T-helper 17 cell (primary cell): ENCODE measurements at places on chromosomes 12 and 14. TPM values are rescaled to one million over a fixed set of nuclear protein-coding genes. Genes with fewer than 3 reads are reported as not detected.

DNA sequence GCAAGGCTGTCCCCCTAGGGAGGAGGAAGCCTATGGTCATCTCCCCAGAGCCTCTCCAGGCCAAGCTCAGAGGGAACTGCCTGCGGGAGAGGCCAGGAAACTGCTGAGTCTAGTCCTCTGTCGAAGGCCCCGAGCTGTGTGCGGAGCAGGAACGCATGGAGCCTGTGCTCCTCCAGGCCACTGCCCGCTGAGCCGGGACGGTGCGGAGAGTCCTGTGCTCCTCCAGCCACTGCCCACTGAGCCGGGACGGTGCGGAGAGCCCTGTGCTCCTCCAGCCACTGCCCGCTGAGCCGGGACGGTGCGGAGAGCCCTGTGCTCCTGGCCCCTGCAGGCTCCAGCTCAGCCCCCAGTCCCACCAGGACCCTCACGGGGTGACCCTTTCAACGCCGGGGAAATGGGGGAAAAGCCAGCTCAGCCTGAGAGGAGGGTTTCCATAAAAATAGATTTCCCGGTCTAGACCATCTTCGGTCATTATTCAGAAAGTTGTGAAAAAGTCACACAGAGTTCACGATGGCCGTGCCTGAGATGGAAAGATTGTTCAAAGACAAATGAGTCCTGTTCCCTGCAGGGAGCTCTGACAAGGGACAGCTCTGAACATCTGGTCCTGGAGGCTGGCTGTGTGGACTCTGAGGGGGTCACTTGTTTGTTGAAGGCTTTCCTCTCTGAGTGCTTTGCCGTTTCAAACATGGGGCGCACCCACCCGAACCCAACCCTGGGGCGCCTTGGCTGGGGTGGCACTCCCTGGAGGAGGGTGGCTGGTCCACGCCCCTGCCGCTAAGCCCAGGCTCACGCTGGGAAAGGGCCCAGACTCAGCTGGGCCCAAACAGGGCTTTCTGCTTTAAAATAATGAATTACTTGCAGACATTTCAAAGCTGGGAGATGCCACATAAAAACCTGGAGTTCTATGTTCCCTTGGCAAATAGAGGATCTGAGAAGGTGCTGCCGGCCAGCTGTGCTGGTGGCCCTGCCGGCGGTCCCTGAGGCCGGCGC is 85.5 kb downstream of the ADGRD1 start:
- H3K4me1 ChIP-seq, result peaks cover 4% of the 10 kb centered on the region
- H3K36me3 ChIP-seq, result no peaks in the 10 kb centered on the region
- no peak for DNase-seq
- H3K27me3 ChIP-seq, result no peaks in the 10 kb centered on the region
- H3K27ac ChIP-seq, result no peak overlapping the region

- peak overlapping the region; percentile 89 for H3K27ac ChIP-seq
- H3K36me3 ChIP-seq, result peaks cover 2% of the 10 kb centered on the region
- no peaks in the 10 kb centered on the region for H3K27me3 ChIP-seq
- no peak for DNase-seq
- H3K4me3 ChIP-seq, result peak overlapping the region; percentile 94
- H3K4me1 ChIP-seq, result peaks cover 35% of the 10 kb centered on the region
Measured at GRCh38 chr12:105235281-105235731, 668 bp downstream of the APPL2 start.

DNA sequence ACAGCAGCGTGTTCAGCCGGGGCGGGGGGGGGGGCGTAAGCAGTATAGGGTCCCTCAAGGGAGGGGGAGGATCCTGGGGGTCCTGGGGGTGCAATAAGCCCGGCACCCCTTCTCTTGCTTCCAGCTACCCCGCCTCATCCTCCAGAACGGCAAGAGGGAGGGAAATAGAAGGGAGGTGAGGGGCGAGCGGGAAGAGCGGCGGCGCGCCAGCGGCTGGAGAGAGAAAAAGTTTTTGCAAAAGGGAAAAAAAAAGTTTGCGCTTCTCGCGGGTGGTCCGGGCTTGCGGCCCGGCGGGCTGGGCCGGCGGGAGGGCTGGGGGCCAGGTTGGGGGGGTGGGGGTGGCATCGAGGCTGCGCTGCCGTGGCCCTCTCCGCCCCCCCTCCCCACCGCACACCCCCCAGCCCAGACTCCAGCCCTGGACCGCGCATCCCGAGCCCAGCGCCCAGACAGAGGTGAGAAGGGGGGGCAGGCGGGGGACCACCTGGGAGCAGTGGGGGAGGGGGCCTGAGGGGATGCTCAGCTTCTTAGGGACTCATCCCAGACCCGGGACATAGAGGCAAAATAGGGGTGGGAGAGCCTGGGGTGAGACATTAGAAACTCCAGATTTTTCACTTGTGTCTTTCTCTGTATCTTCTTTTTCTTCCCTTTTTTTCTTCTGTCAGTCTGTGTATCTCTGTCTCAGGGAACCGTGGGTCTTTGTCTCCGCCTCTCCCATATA is at the start of gene GLI1:
Gene GLI1 (plus strand): TSS at position 36 of the 718 bp plus-strand sequence. CDS start 3,907 bp downstream, outside the sequence.
- peak within 1 kb of the TSS; percentile 90 for H3K27ac ChIP-seq
- H3K4me1 ChIP-seq, result peaks cover 50% of the 10 kb centered on the region
- DNase-seq, result no peak
- H3K27me3 ChIP-seq, result peaks cover 15% of the 10 kb centered on the region
- peak within 1 kb of the TSS; percentile 95 for H3K4me3 ChIP-seq

DNA sequence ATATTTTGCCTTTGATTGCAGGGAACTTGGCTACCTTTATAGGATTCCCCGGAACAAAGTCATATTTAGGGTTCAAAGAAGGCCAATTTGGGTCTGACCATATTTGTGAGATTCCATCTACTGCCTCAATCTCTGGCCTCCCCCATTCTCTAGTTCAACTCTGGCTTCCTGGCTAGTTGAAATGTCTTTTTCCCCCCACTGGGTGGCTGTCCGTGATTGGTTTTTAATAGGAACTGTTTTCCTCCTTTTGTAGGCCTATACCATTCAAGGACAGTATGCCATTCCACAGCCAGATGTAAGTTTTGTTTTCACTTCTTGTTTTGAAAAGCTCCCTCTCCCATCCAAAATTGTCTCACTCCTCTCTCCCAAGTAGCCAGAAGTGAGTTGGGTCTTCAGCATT is 13.8 kb downstream of the PCBP2 start:
- DNase-seq, result no peak
- peaks cover 5% of the 10 kb centered on the region for H3K36me3 ChIP-seq
- H3K4me1 ChIP-seq, result peaks cover 34% of the 10 kb centered on the region
- no peaks in the 10 kb centered on the region for H3K27me3 ChIP-seq
- peak overlapping the region; percentile 29 for H3K27ac ChIP-seq

THTPA gene
- total RNA-seq, result 13.6 TPM
